Urinary bladder (tissue), 4 donors: ENCODE measurements at places on chromosomes 13 and 19.

- no peak for DNase-seq
Measured at GRCh38 chr13:61954092-61954491, 538.4 kb upstream of the PCDH20 start.

DNA sequence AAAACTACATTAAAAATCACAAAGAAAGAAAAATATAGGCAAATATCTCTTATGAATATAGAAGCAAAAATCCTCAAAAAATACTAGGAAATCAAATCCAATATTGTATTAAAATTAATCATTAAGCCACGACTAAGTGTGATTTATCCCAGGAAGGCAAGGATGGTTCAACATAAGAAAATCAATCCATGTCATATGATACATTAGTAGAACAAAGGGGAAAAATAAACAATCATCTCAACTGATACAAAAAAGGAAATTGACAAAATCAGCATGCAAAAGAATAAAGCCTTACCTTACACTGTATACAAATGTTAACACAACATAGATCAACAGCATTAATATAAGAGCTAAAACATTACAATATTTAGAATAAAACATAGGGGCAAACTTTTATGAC, 933.3 kb downstream of the PCDH9 start:
- DNase-seq = no peak

- DNase-seq = no peak
Measured at GRCh38 chr13:21616880-21617279, 12.9 kb upstream of the MICU2 start.

GRCh38 chr19:35963514-35963913, 27.3 kb downstream of the LRFN3 start:
- no peak for DNase-seq

DNA sequence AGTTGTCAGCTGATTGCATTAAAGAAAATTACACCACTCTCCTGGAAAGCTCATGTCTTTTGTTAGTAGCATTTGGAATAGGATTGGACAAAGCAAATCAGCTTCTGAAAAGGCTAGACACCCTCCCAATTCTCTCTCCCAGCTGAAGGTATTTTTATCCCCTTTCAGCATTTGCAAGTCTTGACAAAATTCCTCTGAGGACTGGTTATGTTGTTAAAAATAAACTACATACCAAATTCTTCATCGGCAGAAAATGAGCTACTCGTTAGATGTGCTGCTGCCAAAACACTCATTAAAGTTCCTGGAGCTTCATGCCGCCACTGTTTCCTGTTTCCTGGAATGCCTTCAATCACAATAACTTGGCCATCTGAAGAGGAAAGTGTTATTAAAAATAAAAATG, 37.1 kb downstream of the UTP14C start:
- no peak for DNase-seq

GRCh38 chr13:42720113-42720857, 61.1 kb upstream of the FAM216B start:
- DNase-seq = no peak

DNA sequence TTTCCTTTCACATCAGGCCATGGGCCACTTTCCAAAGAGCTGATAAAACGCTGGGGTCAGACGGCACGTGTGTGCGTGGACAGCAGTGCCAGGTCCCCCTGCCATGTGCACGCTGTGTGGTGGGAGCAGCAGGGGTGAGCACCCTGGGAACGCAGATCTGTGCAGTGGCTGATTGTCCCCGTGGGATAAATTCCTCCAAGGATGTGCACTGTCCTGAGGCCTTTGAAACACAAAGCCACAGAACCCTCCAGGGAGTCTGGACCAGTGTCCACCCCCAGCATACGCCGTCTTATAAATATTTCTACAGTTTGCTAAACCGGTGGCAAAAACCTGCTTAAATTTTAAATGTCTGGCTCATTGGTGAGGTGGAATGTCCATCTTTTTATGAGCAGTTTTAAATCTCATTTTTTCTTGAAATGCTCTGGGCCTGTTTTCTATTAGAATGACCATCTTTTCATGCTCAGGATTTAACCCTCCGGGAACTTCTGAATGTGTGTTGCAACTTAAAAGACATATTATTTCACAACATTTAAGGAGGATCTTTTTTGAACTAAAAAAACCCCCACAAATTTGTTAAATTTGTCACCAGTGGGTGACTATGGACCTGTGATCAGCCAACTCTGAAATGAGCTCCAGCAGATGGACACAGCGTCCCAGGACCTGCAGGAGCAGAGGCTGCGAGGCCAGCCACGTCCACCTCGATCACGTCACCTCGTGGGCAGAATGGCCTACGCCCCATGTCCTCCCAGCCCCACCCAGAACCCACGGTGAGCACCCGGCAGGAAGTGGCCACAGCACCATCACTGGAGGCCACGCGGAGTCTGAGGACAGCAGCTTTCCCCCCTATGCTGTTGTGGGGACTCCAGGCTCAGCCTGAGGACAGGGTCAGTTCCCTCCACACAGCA, 68.6 kb downstream of the RASA3 start:
- no peak for DNase-seq

GRCh38 chr19:18591735-18592385, 3.3 kb downstream of the REX1BD start:
- no peak for DNase-seq

GRCh38 chr19:3520166-3521103, 14.3 kb downstream of the FZR1 start:
- DNase-seq = peak; percentile 47

- DNase-seq = no peak
Measured at GRCh38 chr19:28330831-28331230, 882.1 kb downstream of the UQCRFS1 start.

DNA sequence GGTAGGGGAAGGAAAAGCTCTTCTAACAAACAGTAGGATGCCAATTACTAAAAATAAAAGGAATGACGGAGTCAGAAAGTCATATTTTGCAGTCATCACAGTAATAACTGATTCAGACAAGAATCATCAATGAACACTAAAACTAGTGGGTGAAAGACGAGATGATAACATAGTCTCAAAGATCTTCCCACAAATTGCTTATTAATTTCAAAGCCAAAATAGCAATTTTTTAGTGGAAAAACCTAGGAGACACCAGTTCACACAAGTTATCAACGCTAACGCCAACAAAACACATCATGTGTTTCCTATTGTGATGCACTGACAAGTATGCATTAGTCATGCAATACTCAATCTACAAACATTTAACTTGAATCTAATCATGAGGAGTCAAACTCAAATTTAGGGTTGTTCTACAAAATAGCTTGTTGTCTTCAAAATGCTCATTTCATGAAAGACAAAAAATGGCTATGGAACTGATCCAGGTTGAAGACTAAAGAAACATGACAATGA, 18.6 kb downstream of the ZNF233 start:
- DNase-seq = no peak

- DNase-seq = no peak
Measured at GRCh38 chr19:15871570-15871969, 26.3 kb downstream of the CYP4F2 start.

DNA sequence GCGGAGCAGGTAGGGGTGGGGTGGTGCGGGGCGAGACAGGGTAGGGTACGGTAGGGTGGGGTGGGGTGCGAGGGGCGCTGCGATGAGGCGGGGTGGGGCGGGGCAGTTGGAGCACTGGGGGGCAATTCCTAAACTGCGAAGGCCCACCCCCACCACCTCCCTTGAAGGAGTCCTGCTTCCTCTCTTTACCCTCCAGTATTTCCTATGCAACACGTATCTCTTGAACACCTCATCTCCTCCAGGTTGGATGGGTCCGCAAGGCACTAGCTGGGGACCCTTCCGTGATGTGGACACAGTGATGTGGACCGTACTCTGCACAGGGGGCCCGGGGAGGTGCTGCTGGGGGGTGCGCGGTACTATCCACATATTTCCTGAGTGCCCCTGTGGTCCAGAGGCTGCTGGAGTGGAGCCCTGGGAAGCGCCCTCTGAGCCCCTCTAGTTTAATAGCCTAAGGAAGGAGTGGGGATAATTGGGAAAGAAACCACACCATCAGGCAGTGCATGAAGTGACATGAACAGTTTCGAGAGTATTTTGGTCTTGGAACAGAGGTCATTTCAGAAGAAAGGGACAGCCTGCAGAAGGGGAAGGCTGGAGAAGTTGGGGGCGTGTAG, 1.1 kb downstream of the IL17D start:
- no peak for DNase-seq

GRCh38 chr13:34413538-34414210, 528.4 kb upstream of the NBEA start:
- no peak for DNase-seq

DNA sequence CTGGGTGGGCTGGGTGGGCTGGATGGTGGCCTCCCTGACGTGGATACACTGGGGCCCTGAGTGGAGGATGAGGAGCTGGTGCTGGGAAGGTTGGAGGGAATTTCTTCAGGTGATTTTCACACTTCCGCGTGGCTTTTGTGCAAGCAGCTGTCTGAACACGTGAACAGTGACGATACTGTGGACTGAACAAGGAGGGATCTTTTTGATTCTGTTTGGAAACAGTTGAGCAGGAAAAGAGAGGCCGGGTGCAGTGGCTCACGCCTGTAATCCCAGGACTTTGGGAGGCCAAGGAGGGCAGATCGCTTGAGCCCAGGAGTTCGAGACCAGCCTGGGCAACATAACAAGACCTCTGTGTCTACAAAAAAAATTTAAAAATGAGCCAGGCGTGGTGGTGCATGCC, 9.1 kb upstream of the GTF2F1 start:
- DNase-seq = no peak

- DNase-seq = no peak
Measured at GRCh38 chr13:51689663-51689996, 105.4 kb downstream of the WDFY2 start.

GRCh38 chr13:109361562-109362289, 424.7 kb downstream of the IRS2 start:
- no peak for DNase-seq

GRCh38 chr19:1858412-1859081, 4.8 kb downstream of the KLF16 start:
- no peak for DNase-seq

DNA sequence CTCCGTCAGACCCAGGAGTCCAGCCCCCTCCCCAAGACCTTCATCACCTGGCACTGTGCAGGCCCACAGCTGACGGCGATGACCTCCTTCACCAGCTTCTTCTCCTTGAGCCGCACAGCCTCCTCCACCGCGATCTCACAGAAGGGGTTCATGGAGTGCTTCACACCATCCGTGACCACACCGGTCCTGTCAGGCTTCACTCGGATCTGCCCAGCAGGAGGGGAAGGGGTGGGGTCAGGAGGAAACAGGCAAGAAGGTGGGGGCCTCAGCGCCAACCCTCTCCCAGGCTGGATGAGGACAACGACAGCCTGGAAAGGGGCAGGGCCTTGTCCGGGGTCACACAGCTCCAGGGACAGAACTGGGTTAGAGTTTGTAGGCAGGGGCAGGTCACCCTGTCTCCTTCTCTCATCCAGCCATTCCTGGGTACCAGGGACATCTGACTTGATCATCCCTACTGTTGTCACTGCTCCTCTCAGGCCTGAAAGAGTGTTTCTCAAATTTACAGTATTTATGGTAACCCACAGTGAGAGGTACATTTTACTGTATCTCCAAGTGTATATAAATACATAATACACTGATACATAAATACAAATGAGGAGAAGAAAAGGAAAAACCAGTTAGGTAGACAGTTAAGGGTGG, 12.0 kb downstream of the ETFB start:
- DNase-seq = no peak

DNA sequence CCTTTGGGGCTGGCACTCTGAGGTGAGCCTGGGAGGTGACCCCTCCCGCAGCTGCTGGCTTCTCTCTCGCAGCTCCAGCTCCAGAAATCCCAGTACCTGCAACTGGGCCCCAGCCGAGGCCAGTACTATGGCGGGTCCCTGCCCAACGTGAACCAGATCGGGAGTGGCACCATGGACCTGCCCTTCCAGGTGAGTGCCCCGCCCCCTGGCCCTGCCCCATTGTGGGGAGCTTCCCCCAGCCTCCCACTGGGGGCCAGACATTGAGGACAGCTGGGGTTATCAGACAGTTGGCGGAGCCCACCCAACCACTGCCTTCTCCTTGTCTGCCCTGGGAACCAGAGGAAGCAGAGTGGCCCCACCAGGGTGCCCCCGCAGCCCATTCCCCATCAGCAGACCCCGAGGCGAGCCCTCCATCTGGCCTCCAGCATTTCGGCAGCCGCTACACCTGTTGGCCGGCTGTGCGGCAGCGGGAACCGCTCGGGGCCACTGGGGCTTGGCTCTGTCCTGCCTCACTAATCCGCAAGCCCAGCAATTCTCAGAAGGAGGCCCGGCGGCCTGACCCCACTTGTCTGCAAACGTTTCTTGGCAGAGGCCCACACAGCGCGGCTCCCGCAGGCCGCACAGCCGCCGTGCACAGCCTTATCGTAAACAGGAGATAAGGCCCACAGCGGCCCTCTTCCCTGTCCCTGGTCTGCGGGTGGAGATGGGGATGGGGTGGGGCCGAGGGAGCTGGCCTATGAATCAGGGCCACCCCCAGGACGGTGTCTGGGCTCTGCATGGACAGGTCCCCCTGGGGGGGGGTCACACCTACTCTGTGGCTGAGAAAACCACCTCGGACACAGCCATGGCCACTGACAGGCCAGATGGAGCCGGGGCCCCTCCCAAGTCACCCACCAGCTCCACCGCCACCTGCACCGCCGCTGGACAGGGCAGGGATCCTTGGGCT, 48.0 kb downstream of the COMP start:
- no peak for DNase-seq

GRCh38 chr19:10079031-10079453, 7.1 kb upstream of the SHFL start:
- DNase-seq = no peak

- no peak for DNase-seq
Measured at GRCh38 chr19:3479834-3480215, 500 bp downstream of the SMIM24 start.

- DNase-seq = no peak
Measured at GRCh38 chr13:74026753-74027152, 107.5 kb downstream of the KLF12 start.

DNA sequence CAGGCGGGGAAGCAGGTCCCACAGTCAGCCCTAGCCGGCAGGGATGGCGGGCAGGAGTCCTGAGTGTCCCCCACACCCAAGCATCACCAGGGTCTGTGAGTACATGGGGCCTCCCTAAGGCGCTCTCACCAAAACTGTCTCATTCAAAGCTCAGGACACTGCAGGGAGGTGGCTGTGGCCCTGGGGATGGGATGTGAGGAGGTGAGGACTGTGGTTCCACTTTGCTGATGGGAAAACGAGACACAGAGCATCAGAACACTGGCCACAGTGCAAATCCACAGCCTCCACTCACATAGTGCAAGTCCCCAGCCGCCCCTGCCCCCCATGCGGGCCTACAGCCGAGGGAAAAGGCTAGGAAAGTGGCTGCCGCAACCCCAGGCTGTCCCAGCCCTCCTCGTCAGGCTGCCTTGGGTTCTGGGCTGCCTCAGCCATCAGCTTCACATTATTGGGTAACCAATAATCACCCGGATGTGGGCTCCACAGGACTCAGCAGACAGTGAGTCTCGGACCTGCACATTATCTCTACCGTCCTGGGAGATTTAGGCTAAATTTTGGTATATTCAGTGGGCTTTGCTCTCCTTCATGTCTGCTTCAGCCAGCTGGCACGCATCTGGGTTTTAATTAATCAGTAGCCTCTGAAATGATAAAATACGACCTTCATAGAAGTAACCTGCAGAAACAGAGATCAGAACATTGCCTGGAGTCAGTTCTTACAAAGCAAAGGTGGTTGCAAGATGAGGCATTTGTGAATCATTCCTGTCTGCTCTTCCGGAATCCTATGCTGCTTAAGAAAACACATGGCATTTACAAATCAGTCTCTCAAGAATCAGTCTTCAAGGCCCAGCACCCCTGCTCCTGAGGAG, 77.0 kb downstream of the SOX1 start:
- no peak for DNase-seq
